ENCODE measurements at places on chromosomes 4 and X.

DNA sequence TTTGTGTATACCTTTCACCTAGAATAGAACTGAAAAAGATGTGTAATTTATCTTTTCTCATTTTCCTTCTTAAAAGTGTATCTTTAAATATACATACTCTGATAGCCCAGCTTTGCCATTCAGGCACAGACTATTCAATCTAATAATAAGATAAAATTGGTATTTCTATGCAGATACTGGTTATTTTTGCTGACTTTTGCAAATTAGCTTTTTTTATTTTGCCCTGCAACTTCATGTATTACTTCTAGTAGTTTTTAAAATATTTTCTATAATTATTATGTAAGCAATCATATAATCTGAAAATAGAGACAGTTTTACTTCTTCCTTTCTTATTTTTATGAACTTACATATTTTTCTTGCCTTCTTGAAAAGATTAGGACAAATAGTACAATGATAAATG lies 45.4 kb upstream of the FREM3 start:
- no peak for DNase-seq

- DNase-seq = no peak
Measured at GRCh38 chrX:45352611-45353010, 151.9 kb upstream of the DIPK2B start.

GRCh38 chr4:176642472-176642871 lies 150.2 kb downstream of the VEGFC start:
- DNase-seq = no peak

GRCh38 chr4:120263618-120264017 lies 197.0 kb upstream of the MAD2L1 start:
- no peak for DNase-seq

- no peak for DNase-seq
Measured at GRCh38 chr4:148225639-148226038, 216.6 kb downstream of the NR3C2 start.

GRCh38 chr4:23279377-23279986 lies 586.7 kb downstream of the GBA3 start:
- DNase-seq = no peak

- no peak for DNase-seq
Measured at GRCh38 chrX:35380808-35381700, 417.1 kb upstream of the MAGEB16 start.

DNA sequence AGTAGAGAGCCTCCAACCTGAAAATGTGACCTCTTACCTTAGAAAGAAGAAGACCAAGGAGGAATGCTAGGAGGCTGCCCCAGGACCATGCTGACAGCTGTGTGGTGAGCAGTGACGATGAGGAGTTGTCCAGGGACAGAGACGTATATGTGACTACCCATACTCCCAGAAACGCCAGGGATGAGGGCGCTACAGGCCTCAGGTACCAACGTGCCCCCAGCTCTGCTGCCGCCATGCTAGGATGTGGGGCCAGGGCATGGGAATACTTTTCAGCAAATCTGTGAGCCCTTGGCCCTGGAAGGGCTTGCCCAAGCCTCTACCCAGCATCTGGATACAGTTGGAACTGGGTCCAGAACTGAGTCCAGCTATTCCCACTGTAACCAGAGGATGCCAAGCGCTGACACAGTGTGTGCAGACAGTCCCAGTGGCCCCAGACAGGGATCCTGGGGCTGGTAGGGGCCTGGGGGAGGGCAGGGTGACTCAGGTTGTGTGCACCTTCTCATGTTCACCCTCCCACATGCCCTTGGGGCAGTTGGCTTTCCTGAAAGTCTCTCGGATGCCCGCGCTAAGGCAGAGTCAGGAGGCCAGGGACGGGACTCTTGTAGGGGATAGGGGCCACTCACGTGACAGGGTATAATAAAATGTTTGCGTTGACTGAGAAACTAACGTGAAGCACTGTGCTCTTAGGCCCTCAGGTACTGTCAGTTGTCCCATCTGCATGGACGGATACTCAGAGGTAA lies 23.9 kb upstream of the FAM193A start:
- DNase-seq = no peak

- no peak for DNase-seq
Measured at GRCh38 chrX:10750581-10750980, 130.2 kb upstream of the MID1 start.

DNA sequence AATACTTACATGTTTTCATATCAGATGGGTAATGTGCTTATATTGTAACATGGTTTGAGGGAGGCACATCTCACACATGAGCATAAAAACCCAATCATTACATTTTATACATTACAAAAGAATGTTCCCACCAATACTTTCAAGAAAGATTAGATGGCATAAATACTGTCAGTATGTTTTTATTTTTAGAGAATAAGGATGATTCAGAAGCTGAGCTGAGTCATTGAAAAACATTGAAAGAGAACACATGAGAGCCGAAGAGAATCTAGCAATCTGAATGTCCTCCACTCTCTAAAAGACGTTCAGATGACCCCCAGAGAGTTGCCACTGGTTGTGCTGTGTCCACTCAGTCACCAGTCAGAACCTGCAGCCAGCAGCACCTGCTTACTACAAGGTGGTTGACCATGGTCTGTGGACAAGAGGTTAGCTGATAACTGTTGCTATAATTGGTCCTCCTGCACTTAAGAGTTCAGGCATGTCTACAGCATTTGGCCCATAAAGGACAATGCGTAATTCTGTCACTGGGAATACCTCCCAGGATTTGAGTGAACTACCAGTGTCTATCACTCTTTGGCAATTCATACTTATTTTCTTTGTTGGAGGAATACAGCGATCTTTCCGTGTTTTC lies 382.2 kb upstream of the IGFBP7 start:
- DNase-seq = no peak

DNA sequence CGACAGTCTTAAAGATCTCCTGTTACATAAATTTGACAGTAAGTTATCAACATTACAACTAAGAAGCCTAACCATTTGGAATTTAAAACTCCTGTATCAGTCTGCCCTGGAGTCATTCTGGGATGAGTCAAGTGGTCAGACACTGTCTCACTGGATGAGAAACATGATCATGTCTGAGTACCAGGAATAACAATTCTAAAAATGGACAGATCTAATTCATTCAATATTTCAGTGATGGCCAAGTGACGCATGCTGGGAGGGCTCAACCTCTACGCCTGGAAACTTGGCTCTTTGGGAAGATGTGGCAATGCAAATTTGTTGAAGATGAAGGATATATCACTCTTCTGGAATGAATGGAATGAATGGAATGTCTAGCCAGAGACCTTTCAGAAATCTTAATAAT lies 1427.2 kb downstream of the STIM2 start:
- DNase-seq = no peak

DNA sequence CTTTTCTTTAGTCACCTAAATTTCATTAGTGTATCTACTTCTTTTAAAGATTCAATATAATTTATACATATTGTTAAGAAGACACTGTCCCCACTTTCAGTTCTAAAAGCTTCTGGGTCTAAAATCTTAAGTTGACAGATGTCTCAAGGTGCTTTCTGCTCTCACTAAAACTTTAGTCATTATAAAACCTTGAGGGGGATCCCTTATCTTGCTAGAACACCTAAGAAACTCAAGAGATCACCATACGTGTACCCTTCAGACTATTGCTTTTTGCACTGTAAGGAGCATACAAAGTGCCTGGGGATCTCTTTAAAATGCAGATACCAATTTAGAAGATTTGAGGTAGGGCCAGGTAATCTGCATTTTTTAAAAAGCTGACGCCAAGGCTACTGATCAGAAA lies 30.1 kb downstream of the CYBB start:
- DNase-seq = no peak

- DNase-seq = no peak
Measured at GRCh38 chr4:52889354-52889753, 27.2 kb downstream of the RASL11B start.

DNA sequence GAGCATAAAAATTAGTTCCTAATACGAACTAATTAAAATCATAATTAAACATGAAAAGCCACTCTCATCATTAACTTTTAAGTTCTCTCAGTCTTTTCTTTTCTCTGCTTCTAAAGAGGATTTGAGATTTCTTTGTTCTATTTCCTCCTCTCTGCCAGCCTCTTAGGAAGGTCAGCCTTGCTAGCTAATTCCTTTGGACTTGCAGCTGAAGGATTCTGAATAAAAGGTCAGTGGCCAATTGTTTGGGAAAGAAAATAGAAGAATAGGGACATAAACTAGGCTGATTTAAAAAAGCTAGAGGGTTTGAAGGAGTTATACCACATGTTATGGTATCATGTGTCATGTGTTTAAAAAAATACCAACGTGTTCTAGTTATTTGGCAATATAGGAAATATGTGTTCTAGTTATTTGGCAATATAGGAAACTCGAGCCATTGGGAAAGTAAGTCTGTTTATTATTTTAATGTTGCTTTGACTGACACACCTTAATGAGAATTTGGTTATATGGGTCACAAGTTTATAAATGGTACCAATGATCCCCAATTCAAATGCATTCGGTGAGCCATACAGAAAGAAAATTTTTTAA lies 1668.7 kb upstream of the PCDH7 start:
- DNase-seq = no peak

- DNase-seq = no peak
Measured at GRCh38 chrX:38718311-38718710, 82.9 kb upstream of the MID1IP1 start.

- DNase-seq = no peak
Measured at GRCh38 chr4:6539009-6539764, 35.8 kb upstream of the MAN2B2 start.

GRCh38 chr4:3524349-3524748 lies 7.9 kb downstream of the LRPAP1 start:
- DNase-seq = no peak

GRCh38 chr4:108592674-108592986 lies 27.7 kb upstream of the RPL34 start:
- DNase-seq = no peak

DNA sequence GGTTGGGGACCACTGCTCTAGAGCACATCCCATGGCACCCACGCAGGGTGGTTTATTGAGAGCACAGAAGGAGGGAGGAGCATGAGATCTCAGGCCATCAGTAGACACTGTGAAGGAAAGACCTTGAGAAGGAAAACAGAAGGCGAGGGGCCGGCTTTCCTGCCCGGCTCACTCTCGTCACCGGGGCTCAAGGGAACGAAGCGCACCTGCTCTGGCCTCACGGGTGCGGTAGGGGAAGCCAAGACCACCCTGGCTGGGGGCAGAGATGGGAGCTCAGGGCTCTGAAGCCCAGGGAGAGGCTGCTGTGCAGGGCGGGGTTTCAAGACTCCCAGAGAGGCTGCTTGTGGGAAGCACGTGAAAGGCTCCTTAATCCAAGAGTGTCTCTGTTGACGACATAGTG lies 105.9 kb downstream of the TNIP2 start:
- DNase-seq = no peak

- DNase-seq = no peak
Measured at GRCh38 chr4:113979905-113980615, 613 bp upstream of the ARSJ start.

GRCh38 chrX:96861218-96861617 lies 22.5 kb upstream of the RPA4 start:
- DNase-seq = no peak

DNA sequence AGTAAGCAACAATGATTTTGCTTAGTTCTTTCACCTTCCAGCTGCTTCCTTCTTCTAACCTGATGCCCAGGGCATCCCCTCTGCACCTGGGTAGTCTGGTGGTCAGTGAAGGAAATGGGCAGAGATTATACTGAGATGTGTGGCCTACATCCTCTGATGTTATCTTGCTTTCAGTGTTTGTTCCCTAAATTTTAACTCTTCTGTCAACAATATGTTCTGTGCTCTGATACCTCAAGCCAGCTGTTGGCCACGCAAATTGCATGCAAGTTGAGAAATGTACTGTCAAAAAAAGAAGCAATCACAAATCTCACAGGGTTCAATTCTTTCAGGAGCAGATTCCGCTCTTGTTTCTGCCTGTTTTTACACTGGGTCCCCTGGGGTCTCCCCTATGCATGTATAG lies 73.8 kb downstream of the FBXW7 start:
- no peak for DNase-seq

DNA sequence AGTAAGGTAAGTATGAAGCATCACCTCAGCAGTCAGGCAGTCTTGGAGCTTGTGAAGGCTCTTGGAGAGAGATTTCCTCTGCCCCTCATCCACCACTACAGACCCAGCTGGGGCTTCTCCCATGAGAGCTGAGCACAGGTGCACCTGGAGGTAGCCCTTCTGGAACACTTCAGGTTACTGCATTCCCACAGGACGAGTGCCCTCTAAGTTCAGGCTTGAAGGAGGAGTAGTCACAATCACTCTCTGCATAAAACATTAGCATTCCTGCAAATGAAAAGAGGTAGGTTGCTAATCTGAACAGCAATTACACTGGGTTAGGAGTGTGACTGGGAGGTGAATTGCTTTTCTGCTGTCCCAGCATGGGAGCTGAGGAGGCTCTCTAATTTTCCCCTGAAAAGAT lies 308.8 kb downstream of the TEX13C start:
- DNase-seq = no peak

DNA sequence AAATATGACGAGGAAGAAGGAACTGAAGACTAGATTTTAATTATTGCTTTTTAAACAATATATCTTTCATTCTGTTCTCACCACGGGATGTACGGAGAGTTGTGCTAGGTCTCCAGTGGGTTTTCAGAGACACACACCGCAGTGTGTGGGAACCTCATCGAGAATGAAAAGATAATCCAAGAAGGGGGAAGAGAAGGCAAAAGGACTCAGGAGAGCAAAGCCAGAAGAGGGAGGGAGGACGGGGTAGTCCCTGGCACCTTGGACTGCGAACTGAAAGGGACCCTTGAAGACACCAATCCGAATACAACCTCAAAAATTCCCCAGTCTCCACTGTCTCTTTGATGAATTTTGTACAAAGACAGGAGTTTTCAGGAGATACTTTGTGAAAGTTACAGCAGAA lies 932 bp upstream of the LEF1 start:
- no peak for DNase-seq

DNA sequence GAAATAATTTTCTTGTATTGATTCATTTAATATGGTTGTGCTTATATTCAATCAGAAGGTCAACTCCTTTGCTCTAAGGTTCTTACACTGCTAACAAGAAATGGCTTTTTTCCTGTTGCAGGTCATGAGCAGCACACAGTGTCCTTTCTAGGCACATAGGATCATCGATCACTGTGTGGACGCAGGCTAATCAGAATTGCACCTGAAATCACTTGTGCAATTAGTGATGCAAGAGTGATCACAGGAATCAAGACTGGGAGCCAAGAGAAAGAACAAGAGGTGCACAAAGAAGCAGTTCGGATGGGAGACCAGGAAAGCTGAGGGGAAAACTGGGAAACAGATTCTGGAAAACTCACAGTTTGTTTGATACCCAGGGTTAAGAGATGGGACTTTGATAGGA lies 21.1 kb downstream of the TDO2 start:
- no peak for DNase-seq

DNA sequence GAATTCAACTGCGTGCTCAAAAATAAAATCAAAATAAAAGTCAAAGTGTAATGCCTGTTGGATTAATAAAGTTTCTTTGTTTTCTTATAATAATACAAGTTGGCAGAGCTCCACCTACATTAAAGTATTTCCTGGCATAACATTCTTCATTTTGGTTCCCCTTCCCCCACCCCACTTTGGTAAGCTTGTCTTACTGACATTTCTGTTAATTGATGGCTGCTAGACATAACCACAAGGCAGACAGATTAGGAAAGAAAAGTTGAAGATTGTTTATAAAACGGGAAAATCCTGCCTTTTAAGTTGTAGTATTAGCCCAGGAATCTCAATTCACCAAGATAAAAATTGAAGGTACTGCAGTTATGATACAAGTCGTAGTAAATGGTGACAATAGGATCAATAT lies 246.5 kb upstream of the RPS6KA3 start:
- no peak for DNase-seq
